CD8-positive, alpha-beta memory T cell (primary cell): ENCODE measurements at places on chromosomes 4 and X. TPM values are rescaled to one million over a fixed set of nuclear protein-coding genes. Genes with fewer than 3 reads are reported as not detected.

Gene GIMD1
- polyA plus RNA-seq: not detected

Gene CLNK
- polyA plus RNA-seq: not detected

Gene HPGDS
- not detected for polyA plus RNA-seq

Gene SULT1E1
- polyA plus RNA-seq: not detected

Gene EDA2R
- polyA plus RNA-seq: not detected

Gene ENPEP
- polyA plus RNA-seq: not detected

Gene GAB3
- 11.9 TPM for polyA plus RNA-seq
